ENCODE measurements at places on chromosomes 1 and 21.
A peak's percentile ranks its signal among the peaks of the same experiment; 100 is the strongest.

DNA sequence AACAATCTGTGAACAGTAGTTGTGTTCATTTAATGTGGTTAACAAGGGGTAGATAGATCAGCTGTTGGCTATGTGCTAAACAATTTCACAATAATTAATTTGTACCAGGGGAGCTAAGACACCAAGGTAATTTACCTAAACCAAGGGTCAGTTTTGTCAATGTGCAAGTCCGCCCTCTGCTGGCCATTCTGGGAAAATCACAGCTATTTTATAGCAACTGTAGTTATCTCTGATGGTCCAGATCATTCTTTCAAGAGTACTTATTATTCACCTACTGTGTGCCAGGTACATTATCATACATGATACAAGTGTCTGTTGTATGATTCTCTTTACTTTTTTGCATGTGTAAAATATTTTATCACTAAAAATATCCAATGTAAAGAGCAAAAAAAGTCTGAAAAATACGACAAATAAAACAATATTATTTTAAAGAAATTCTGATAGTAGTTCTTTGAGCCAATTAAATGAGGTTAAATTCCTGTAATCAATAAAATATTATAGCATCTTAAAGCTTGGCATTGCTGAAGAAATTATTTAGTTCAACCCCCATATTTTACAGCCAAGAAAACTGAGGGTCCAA is 312.3 kb upstream of the FAM78B start:
- H3K4me1 ChIP-seq, result no peaks in the 10 kb centered on the region
- peak; percentile 11 for DNase-seq
- no peaks in the 10 kb centered on the region for H3K27me3 ChIP-seq
- no peaks in the 10 kb centered on the region for H3K36me3 ChIP-seq

DNA sequence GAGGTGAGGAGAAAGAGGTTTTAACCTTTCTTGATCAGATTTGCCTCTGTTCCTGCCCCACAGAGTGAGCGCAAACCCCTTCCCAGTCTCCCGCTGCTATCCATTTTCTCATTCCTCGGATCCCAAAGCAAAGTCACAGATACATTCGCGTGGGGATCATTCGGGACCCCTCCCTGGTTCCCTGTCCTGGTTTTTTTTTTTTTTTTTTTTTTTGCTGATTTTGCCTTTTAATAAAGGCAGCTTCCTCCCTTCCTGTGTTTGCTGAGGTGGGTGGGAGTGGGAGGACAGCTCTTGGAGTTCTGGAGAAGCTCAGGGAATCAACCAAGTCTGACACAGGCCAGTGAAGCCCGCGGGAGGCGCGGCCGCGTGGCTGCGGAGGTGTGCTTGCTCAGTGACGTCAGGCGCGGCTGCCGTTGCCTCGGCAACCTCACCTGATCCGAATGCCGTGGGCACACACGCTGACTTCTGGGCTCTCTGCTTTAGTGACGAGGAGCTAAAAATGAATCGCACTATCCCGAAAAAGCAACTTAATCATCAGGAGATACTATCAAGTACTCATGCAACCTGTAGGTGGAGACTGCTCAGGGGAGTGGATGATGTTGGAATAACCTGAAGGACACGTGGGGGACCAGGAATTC is 106.4 kb downstream of the TBX19 start:
- H3K4me3 ChIP-seq, result no peak overlapping the region
- no peaks in the 10 kb centered on the region for H3K36me3 ChIP-seq
- peak; percentile 54 for DNase-seq
- H3K27ac ChIP-seq, result no peak overlapping the region
- no peaks in the 10 kb centered on the region for H3K27me3 ChIP-seq

DNA sequence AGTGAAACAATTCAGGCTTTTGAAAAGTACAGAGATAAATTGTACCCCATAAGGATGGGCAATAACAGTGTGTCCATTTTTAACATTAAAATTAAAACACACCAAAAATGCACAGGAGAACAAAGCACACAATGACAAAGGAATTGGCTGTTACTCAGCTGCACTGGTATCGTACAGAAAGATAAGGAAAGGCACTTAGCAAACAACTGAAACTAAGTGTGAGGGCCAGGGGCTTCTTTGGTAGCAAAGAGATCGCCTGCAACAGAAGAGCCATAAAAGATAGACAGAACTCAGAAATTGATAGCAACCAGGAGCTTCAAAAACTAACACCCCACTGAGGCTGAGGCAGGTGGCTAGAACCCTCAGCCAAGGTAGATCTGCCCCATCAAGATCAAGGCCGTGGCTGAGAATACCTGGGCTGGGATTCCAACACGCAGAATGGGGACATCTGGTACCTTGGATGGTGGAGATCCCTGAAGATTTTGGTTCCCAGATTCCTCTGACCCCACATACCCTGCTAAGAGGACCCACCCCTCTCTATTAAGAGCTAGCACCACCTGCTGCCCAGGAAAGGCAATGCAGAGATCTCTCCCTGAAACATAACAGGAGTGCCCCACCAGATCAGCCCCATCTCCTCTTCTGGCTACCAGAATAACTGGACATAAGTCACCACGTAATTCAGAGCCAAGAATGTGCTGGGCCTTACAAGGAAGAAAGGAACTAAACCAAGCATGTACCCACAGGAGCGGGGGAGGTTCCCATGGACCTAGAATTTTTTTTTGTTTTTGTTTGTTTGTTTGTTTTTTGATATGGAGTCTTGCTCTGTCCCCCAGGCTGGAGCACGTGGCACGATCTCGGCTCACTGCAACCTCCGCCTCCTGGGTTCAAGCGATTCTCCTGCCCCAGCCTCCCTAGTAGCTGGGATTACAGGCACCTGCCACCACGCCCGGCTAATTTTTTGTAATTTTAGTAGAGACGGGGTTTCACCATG is 16.2 kb downstream of the PLEKHO1 start:
- no peaks in the 10 kb centered on the region for H3K27me3 ChIP-seq
- no peak for DNase-seq
- no peak overlapping the region for H3K4me3 ChIP-seq
- H3K27ac ChIP-seq, result no peak overlapping the region

- no peak overlapping the region for H3K27ac ChIP-seq
- DNase-seq, result no peak
- H3K4me3 ChIP-seq, result no peak overlapping the region
Observed at GRCh38 chr1:47791879-47792608, 205.1 kb downstream of the TRABD2B start.

GRCh38 chr1:58933599-58933926 is 149.7 kb upstream of the JUN start:
- H3K4me1 ChIP-seq, result no peaks in the 10 kb centered on the region
- H3K4me3 ChIP-seq, result no peak overlapping the region
- no peaks in the 10 kb centered on the region for H3K27me3 ChIP-seq
- no peak for DNase-seq
- no peaks in the 10 kb centered on the region for H3K36me3 ChIP-seq

- H3K27ac ChIP-seq, result no peak overlapping the region
- H3K4me1 ChIP-seq, result no peaks in the 10 kb centered on the region
- peak; percentile 43 for DNase-seq
- no peak overlapping the region for H3K4me3 ChIP-seq
- no peaks in the 10 kb centered on the region for H3K27me3 ChIP-seq
Observed at GRCh38 chr1:97137862-97138514, 416.4 kb downstream of the PTBP2 start.

DNA sequence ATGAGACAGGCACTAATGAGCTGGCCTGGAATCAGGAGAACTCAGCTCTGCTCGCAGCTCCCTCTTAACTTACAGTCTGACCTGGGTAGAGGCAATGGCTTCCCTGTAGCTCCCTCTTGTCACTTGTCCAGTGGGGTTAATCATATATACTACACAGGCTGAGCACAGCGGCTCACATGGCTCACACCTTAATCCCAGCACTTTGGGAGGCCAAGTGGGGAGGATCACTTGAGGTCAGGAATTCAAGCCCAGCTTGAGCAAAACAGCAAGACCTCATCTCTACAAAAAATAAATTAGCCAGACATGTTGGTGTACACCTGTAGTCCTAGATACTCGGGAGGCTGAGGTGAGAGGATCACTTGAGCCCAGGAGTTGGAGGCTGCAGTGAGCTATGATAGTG is 4.2 kb downstream of the S100A6 start:
- peaks cover 15% of the 10 kb centered on the region for H3K4me1 ChIP-seq
- no peak for DNase-seq
- no peak overlapping the region for H3K27ac ChIP-seq
- H3K4me3 ChIP-seq, result no peak overlapping the region
- H3K36me3 ChIP-seq, result no peaks in the 10 kb centered on the region

GRCh38 chr1:235642943-235643371 is 6.6 kb downstream of the GNG4 start:
- no peaks in the 10 kb centered on the region for H3K27me3 ChIP-seq
- peaks cover 10% of the 10 kb centered on the region for H3K4me1 ChIP-seq
- no peaks in the 10 kb centered on the region for H3K36me3 ChIP-seq

DNA sequence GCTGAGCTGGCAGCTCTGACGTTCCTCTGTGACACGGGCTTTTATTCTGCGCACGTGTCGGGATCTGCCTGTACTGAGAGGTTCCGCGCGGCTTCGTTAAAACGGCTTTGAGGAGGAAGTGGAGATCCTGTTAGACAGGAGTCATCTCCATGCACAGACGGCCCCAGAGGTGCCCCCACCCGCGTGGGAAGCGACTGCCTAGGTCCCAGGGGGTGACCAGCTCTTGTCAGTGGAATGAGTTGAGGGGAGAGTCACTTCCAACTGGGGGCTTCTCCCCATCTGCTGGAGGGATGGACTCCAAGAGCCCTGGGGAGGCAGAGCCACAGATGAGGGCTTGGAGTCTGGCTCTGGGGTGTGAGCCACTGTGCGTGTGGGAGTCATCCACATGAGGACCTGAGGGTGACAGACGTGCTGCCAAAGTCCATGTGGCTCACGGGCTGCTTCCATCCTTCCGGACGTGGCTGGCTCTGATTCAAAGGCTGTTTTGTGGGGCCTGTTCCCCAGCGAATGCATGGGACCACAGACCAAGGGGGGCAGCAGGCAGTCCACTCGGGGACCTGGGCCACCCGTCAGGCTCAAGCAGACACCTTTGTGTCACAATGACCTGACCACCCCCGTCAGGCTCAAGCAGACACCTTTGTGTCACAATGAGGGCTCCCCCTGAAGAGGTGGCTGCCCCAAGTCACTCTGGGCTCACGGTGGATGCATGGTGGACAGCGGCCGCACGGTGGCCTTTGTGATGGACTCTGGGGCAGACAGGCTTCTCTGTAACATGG is 26.8 kb downstream of the PTTG1IP start:
- no peak overlapping the region for H3K27ac ChIP-seq
- no peak overlapping the region for H3K4me3 ChIP-seq
- H3K36me3 ChIP-seq, result peaks cover 20% of the 10 kb centered on the region
- H3K4me1 ChIP-seq, result peaks cover 3% of the 10 kb centered on the region
- no peak for DNase-seq

DNA sequence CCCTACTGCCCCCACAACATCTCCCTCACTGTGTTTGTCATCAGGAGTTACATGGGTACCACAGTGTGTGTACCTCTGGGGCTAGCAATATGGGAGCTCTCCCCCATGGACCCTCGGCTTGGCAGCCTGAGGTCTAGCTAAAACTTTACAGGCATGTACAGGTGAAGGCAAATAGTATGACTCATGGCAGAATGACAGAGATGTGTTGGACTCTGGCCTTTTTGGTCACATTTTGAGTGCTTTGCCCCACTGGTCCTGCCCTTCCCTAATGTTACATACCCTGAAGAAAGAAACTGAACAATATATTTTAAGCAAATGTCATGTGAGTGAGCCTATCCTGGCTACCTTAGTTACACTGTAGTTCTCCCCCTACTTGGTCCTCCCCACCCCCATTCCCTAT is 124.0 kb downstream of the NGF start:
- H3K27me3 ChIP-seq, result no peaks in the 10 kb centered on the region
- H3K36me3 ChIP-seq, result no peaks in the 10 kb centered on the region
- no peaks in the 10 kb centered on the region for H3K4me1 ChIP-seq
- DNase-seq, result no peak

DNA sequence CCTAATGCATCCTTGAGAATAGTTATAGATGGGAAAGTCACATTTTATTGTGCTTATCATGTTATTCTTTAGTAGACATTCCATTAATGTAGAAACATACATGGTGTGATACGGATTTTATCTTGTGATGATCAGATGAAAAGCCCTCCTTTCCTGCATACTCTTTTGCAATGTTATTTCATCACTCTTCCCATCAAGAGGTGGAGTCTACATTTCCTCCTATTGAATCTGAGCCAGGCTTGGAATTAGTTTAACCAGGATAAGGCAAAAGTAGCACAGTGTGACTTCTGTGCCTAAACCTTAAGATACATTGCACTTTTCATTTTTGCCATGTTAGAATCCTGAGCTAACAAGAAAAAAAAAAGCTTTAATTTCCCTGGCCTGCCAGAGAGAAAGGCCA is 393.7 kb upstream of the ST6GALNAC5 start:
- no peak overlapping the region for H3K27ac ChIP-seq
- no peaks in the 10 kb centered on the region for H3K36me3 ChIP-seq
- H3K27me3 ChIP-seq, result no peaks in the 10 kb centered on the region
- no peaks in the 10 kb centered on the region for H3K4me1 ChIP-seq

DNA sequence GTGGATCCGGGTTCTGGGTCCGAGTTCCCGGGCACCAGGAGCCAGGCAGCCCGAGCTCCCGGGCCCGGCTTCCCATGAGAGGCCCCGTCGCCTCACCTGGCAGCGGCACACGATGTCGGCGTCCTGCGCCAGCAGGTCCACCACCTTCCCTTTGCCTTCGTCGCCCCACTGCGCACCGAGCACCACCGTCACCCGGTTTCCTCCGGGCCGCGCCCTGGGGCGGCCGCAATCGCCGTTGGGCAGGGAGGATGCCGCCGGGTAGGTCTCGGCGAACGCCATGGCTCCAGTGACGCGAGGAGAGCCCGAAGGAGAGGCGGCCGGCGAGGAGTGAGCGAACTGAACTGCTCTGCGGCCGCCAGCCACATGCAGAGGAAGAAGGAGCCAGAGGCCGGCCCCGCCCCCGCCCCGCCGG is at the start of gene ADSS2:
ADSS2 (minus strand) TSS at position 371 of the 412 bp plus-strand sequence; CDS start at position 279, 92 bp downstream.
- H3K27ac ChIP-seq, result no peak within 1 kb of the TSS
- no peaks in the 10 kb centered on the region for H3K36me3 ChIP-seq
- DNase-seq, result no peak
- peak within 1 kb of the TSS; percentile 94 for H3K4me3 ChIP-seq

- no peak overlapping the region for H3K27ac ChIP-seq
- no peaks in the 10 kb centered on the region for H3K36me3 ChIP-seq
- no peak for DNase-seq
- no peaks in the 10 kb centered on the region for H3K27me3 ChIP-seq
- H3K4me3 ChIP-seq, result no peak overlapping the region
Observed at GRCh38 chr1:6004412-6005123, 12.3 kb upstream of the NPHP4 start.

DNA sequence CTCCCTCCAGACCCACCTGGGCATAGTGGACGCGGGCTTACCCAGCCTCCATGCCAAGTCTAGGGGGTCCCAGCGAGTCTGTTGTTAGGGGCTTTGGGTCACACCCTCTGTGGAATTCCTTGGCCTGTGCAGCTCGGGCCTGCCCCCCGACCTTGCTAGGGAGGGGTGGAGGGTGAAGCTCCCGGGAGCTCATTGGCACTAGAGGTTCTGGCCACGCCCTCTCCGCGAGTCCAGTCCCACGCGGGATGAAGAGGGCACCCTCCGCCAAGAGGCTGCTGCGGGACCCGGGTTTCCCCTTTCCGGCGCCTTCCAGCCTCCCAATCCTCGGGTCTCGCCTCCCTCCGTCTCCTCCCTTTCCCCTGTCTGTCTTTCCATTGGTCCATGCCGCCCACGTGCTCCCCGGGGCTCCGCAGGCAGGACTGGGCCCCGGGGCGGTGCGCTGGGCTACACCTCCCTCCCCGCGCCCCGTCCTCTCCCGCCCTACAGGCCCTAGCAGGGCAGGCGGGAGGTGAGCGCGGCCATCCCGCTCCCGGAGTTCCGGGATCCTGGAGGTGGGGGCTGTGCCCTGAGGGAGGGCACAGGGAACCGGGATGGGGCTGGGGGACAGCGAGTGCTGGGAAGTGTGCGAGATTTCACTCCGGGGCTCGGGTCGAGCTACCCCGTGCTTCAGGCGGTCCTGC is 3.5 kb downstream of the RUSC1 start:
- peaks cover 6% of the 10 kb centered on the region for H3K36me3 ChIP-seq
- H3K4me1 ChIP-seq, result peaks cover 11% of the 10 kb centered on the region
- no peak for DNase-seq
- no peaks in the 10 kb centered on the region for H3K27me3 ChIP-seq
- H3K4me3 ChIP-seq, result peak overlapping the region; percentile 65

All from iPS DF 6.9 (cell line).